ENCODE measurements at places on chromosomes 16 and 17.
A peak's percentile ranks its signal among the peaks of the same experiment; 100 is the strongest.

DNA sequence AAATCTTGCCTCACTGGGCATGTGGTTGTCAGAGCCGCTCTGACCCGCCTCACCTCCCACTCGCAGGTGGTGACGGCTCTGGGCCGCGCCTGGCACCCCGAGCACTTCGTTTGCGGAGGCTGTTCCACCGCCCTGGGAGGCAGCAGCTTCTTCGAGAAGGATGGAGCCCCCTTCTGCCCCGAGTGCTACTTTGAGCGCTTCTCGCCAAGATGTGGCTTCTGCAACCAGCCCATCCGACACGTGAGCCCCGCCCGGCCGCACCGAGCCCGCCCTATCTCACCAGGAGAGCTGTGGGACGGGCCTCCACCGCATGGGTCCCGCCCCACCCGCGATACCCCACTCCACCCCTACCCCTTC lies 4.0 kb downstream of the TGFB1I1 start:
- no peak for DNase-seq

DNA sequence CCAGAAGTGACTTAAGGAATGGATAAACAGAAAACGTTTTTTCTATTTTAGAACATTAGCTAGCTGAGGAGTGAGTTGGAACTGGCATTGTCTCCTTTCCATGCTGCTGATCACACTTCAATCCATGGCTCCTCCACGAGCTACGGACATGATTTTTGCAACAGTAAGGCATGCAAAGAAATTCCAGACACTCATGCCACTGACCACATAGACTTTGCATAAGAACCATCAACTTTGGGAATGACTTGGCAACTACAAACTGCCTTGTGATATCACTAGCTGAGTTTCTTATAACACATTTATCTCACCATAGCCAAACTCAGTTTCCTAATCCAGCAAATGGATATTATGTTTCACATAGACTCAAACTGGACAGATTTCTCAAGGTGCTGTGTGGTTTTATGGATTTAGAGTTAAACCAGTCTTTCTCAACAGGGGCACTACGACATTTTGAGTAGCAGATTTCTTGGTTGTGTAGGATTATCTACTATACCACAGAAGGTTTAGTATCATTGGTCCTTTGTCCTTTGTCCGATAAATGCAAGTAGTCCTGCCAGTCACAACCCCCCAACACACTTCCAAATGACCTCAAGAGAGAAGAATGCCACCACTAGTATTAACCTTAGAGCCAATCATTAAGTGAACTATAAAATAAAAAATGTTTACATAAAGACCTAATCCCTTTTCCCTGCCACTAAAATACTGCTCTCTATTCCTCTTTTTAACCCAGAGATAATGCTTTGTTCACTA lies 48.3 kb upstream of the C17orf78 start:
- no peak for DNase-seq

- no peak for DNase-seq
Measured at GRCh38 chr16:53581784-53582183, 78.8 kb upstream of the AKTIP start.

- no peak for DNase-seq
Measured at GRCh38 chr16:66298571-66299120, 67.8 kb upstream of the CDH5 start.

DNA sequence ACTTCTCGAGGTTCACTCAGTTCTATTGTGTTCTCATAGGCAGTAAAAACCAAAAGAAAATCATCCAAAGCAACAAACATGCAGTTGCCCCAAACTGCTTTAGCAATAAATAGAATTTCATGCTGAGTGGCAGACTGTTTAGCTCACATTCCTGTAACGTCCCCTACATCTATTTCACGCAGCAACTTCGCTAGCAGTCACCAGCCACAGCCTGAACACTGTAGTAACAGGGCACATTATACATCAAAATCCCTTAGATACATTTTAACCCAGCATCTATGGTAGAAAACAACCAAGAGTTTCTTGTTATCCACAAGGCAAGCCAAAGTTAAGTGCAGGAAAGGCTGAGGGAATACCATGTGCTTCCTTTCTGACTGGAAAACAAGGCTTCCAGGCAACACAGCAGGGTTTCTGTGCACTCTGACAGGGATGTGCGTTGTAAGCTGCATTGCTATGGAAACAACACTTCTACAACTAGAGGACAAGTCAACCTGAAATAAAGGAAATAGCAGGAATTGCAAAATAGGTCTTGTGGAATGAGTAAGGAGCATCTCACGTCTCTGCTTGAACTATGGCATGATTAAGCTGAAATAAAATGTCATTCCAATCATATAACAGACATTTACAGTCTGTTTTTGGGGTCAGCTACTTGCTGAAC lies 55.4 kb downstream of the CFDP1 start:
- no peak for DNase-seq

DNA sequence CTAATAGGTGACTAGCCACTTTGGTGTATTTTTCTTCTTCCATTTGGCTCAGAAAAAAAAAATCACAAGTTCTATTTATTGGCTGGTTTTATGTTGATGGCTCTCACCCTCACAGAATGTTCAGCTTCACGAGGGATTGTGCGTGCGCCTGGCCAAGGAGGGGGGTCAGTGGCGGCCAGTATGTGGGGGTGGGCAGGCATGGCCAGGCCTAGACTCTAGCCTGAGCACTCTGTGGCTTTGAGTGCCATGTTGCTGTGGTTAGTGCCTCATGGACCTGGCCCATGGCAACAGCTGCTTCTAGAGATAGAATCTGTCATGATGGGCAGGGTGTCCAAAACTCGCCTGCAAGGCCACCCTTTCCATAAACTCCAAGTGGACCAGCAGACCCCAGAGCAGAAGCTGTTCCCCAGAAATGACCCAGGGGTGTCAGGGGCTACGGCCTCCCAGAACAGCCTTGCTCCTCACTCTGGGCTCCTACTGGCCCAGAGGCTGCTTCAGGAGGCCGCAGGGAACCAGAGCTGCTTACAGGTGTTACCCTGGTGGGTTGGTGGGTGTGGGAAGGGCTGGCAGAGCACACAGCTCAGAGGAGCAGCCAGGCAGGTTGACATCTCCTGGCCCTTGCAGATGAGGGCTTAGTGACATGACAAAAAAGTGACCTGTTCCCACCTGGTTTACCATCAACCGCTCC lies 124.9 kb downstream of the SOCS1 start:
- DNase-seq, result no peak

DNA sequence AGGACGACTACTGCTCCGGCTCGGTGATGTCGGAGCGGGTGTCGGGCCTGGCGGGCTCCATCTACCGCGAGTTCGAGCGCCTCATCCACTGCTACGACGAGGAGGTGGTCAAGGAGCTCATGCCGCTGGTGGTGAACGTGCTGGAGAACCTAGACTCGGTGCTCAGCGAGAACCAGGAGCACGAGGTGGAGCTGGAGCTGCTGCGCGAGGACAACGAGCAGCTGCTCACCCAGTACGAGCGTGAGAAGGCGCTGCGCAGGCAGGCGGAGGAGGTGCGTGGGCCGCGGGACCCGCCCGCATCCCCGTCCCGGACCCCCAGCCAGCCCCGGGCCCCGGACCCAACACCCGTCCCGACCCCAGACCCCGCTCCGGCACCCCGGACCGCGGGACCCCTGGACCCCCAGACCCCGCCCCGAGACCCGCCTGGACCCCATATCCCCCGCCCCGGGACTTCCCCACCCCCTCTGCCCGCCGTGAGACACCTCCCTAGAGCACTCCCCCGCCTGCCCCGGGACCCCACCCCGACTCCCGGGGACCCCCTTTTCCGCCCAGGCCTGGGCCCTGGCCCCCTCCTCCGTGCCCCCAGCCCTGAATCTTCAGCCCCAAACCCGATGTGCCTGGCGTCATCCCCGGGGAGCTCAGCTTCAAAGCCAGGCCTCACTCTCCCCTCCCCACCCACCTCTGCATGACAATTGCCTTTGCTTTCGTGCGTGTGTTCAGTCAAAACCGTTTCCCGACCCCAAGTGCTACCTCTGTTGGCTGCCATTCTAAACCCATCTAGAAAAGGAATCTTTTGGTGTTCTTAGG lies 594 bp downstream of the MAPK8IP3 start:
- DNase-seq, result peak; percentile 24

DNA sequence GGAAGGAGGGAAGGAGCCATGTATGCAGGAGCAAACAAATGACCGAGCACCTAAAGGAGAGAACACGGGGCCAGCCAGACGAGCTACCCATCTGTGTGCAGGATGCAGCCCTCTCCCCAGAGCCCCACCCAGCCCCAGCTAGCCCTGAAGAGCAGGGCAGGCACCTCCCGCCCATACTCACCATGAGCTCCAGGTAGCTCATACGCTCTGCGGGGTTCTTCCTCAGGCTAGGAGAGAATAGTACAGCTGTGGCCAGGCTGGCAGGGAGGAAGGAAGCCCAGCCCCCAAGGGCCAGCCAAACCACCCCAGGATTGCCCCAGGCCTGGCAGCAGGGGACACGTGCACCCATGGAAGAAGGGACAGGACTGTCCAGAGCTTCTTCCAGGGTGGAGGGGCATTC lies 81.9 kb downstream of the KCNJ18 start:
- DNase-seq, result no peak

DNA sequence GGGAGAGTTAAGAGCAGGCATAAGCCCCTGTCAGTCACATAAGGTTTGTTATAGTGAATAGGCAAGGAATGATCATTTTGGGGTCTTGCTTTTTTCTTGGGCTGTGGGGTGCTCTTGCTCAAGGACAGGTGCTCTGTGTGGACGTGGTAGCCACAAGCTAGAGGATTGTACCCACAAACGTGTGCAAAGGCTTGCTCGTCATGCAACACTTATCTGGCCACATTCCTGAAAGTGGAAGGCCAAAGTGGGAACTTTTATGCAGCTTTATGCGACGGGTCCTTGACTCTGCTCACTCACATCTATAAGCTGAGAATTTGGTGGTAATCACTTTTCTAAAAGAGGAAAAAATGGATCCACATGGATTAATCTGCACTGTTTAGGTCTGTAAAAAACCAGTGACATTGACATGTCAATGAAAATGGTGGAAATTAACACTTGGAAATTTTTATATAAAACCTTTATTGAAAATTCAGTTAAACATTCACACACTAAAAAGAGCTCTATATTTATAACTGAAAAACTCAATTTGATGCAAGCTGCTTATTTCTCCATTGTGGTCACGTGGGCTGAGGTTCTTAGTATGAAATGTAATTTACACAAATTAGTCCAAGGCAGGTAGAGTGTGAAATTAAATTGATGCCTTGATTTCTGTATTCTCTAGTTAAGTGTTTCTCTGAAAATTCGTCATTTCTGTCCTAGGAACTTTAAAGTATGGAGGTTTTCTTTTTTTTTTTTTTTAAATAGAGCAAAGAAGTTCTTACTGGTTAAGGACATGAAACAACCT lies 162.3 kb downstream of the MSI2 start:
- no peak for DNase-seq

DNA sequence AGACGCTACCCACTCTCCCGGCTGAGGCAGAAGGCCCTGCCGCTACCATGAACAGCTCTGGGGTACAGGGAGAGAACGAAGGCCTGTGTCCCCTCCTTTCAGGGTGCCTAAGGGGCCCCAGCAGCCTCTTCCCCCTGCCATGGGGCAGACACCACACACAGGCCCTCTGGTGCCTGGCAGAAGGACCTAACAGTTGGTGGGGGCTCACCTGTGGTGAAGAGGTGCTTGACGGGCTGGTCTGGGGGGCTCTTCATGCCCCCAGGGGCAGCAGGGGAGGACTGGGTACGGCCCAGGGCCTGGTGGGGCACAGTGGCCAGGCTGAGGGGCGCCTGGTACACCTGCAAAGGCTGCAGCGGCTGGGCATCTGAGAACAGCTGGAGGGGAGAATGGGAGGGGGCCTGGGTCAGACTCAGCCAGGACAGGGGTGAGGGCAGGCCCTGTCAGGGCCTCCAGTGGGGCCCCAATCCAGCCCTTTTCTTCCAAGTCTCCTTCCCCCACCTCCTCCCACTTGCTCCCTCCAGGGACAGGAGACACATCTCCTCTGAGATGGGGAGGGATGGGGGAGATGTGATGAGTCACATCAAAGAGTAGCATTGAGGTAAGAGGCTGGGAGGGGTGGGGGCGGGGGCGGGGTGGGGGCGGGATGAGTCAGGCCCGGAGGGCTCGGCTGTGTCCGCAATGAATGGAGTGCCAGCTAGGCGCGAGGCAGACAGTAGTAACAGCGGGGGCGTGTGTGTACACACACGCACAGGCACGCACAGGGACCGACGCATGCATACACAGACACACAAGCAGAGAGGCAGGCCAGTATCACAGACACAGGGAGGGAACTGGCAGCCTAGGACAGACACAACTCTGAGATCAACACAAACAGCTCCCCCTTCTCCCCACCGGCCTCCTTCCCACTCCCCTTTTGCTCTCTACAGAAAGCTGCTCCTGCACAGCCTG lies 16.1 kb downstream of the G6PC3 start:
- peak; percentile 54 for DNase-seq

- DNase-seq, result no peak
Measured at GRCh38 chr16:54356391-54356790, 69.8 kb upstream of the IRX3 start.

DNA sequence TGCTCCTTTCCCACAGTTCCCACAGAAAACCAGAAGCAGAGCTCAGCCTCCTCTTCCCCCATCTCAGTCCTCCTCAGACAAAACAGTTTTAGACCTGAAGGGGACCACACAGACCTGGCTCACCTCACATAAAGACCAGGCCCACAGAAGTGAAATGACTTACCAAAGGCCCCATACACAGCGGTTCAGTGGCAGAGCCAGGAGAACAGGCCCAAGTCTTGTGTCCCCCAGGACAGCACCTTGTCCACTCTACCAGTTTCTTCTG lies 5.3 kb downstream of the UBTF start:
- DNase-seq, result no peak

GRCh38 chr16:2511996-2512734 lies 1.6 kb upstream of the ATP6V0C start:
- no peak for DNase-seq

GRCh38 chr17:81020443-81020766 lies 14.5 kb upstream of the BAIAP2 start:
- no peak for DNase-seq

- DNase-seq, result no peak
Measured at GRCh38 chr17:45106096-45106495, 26.2 kb downstream of the PLCD3 start.

GRCh38 chr16:83797013-83797412 lies 10.8 kb upstream of the HSBP1 start:
- DNase-seq, result no peak

GRCh38 chr17:36859706-36860105 lies 77.6 kb upstream of the LHX1 start:
- no peak for DNase-seq

DNA sequence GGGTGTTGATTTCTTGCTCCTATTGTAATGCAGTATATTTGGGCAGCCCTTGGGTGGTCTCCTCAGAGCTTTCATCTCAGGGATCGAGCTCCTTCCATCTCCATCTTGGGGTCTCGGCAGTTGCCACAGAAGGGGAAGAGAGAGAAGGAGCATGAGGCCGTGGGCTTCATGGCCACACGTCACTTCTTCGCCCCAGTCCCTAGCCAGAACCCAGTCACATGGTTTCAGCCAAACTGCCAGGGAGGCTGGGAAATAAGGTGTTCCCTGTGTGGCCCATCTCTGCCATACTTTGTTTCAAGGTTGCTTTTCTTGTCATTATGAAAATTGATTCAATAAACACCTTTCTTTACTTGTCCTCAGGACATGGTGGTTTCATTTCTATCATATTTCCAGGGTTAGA lies 68.4 kb upstream of the NKD1 start:
- no peak for DNase-seq
